Caki2 (cell line): ENCODE measurements at places on chromosomes 7 and 10. TPM values are rescaled to one million over a fixed set of nuclear protein-coding genes. Genes with fewer than 3 reads are reported as not detected.

The AKR1C8 gene
- total RNA-seq, result 4.3 TPM in 1 of 2 replicates, not detected in the other

The CYP2W1 gene
- not detected in 2 replicates for total RNA-seq

The MINDY4 gene
- total RNA-seq, result 3.6 and 4.0 TPM in 2 replicates

The ADAM12 gene
- 14.0 and 26.1 TPM in 2 replicates for total RNA-seq

The TCERG1L gene
- not detected in 2 replicates for total RNA-seq

The UCMA gene
- not detected in 2 replicates for total RNA-seq

The SPDYE6 gene
- not detected in 2 replicates for total RNA-seq

The CALD1 gene
- total RNA-seq, result 10.2 and 11.1 TPM in 2 replicates
